ENCODE measurements at places on chromosomes 16 and 17.

- peak; percentile 3 for DNase-seq
These were observed 122.4 kb downstream of the USP31 start for GRCh38 chr16:23026784-23027362.

GRCh38 chr16:11056090-11056992, 112.0 kb downstream of the CLEC16A start:
- DNase-seq = peak; percentile 21

DNA sequence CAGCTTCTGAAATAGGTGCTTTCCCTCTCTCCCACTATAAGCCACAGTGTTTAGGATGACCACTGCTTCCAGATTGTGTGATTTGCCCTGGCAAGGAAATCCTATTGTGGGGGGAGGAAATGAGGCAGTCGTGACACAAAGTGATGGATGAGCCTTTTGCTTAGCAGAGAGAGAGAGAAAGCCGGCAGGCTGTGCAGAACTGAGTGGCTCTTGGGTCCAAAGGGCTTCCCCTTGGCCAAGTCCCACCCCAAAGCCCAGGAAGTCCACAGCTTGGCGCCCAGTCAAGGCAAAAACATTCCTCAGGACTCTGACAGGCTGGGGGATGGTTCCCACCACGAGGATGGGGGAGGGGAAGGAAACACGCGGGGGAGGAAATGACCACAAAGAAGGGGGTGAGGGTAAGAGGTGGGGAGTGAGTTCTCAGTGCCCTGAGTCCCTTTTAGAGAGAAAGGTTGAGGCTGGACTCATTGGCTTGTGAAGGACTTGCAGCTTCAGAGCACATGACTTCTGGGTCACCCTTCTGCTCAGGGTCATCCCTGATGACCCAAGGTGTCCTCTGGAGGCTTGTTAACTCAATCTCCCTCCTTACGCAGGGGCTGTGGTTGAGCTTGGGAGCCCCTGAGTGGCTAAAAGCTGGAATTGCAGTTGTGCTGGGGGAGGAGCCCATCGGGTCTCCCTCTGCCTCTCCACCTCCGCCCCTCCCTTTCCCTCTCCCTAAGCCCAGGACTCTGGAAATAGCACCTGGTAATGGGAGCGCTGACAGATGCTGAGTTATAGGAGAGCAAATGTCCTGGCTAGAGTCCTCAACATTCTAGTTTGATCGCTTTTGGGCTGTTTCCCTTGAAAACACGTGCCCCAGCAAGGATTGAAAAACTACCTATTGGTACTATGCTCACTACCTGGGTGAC, 10.3 kb upstream of the MSL1 start:
- DNase-seq = peak; percentile 96

DNA sequence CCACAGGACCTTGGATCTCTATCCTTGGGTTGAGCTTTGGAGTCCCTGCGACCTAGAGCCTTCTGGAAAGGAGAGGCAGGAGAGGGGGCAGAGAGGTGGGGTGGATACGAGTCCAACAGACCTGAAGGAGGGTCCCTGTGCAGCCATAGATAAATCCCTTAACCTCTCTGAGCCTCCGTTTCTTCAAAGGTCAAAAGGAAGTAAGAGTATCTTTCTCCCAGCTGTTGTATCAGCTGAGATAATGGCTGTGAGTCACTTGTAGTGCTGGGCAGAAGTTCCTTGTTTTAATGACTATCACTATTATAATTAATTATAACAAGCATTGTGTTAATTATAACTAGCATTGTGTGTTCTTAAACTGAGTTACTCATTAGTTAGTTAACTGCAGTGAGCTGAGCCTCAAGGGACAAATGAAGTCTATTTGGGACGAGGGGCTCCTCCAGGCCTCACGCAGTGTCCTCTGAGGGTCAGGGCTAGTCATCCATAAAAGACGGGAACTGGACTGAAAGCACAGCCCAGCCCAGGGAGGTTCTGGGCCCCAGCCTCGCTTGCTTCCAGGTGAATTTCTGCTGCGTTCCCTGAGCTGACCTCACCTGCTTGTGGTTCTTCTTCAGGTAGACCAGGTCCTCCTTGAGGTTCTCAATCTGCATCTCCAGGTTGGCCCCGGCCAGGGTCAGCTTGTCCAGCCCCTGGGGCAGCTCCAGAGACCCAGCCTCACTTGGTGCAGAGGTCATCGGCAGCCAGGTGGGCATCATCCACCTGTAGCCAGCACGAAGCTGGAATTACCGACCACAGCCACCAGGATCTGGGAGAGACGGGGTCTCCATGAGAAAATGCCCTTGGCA, 5.7 kb upstream of the KRT17 start:
- DNase-seq = no peak

DNA sequence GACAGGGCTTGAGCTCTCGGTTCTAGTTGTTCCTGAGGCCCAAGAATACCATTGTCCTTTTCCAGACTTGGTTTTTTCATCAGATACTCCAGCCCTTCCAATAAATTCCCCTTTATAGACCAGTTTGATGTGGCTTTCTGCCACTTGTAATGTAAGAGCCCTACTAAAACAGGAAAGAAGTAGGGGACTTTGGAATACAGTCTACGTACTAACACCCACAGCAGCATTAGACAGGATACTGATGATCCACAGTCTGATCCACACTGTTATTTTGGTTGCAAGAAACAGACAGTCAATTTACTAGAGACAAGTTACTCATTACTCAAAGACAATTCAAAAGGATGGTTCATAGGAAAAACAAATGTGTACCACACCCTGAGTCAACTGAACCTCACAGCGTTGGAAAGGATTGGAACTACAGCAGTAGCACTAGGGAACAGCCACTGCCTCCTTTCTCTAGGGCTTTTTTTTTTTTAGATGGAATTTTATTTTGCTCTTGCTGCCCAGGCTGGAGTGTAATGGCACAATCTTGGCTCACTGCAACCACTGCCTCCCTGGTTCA, 45.9 kb upstream of the MED13 start:
- DNase-seq = peak; percentile 40

GRCh38 chr16:10541366-10541765, 39.0 kb downstream of the EMP2 start:
- DNase-seq = no peak

DNA sequence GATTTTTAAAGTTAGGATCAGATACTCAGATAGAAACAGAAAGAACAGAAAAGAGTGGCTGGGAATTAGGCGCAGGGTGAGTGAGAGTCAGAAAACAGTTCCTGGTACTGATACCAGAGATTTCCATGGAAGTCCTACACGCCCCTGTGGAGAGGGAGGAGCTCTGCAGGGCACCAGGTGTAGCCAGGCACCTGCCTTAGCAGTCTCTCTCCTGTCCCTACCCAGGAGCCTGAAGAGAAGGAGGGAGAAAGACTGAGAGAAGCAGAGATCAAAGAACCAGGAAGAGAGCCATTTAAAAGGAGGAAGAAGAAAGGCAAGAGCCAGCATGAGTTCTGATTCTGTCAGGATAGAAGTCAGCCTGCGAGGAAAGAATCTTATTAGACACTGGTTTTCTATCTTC, 65.0 kb downstream of the CBLN1 start:
- DNase-seq = no peak

DNA sequence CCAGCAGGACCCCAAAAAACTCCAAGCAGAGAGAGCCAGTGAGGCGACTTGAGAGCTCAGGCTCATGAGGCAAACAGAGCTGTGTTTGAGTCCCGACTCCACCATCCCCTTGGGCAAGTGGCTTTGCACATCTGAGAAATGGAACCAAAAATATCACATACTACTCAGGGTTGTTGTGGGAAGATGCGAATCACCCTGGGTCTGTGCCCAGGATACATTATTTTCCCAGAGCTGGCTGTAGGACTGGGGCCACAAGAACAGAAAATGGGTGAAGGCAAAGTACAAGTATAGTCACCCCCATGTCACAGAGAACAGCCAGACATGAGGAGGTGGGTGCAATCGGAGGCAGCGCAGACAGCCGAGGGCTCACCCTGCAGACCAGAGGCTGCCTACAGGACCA, 127.3 kb downstream of the GAS7 start:
- DNase-seq = no peak

DNA sequence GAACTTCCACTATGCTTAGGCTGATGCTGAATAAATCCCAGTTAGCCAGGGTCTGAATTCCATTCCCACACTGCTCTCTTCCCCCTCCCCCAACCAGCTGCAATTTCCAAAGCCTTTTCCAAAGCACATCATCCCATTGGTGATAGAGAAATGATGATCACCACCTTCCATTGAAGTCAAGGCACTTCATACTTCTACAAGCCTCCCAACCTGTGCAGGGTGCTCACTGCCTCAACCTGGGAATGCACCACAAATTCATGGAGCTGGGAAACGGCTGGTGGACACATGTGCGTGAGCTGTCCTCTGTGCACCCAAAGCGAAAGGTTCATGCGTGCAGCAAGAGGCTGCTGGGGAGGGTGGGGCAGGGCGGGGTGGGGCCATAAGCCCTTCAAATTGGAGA, 302.7 kb upstream of the IRX3 start:
- no peak for DNase-seq

DNA sequence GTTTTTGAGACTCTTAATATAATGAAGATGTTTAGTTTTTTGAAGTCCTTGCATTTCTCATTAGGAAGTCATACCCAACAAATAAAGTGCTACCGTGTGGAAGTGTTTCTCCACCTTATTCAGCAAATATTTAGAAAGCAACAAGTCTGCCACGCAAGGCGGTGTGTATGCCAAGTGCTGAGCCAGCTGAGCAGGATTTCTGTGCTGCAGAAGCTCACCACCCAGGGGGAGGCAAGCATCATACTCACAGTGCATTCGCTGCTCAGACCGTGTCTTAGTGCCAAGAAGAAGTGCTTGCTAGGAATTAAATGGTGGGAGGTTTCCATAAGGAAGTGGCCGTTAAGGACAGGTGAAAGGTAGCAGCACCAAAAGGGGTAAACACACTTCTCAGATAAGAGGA, 111.2 kb downstream of the ARHGAP44 start:
- no peak for DNase-seq

- no peak for DNase-seq
These were observed 8.0 kb upstream of the SLC6A2 start for GRCh38 chr16:55647798-55648197.

GRCh38 chr17:1733759-1734158, 8.9 kb upstream of the SERPINF2 start:
- DNase-seq = no peak

DNA sequence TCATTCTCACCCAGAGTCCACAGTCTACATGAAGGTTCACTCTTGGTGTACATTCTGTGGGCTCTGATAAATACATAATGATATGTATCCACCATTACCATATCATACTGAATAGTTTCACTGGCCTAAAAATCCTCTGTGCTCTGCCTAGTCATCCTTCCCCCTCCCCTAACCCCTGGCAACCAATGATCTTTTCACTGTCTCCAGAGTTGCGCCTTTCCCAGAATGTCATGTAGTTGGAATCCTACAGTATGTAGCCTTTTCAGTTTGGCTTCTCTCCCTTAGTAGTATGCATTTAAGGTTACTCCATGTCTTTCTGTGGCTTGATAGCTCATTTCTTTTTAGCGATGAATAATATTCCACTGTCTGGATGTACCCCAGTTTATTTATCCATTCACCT, 101.3 kb downstream of the NOG start:
- no peak for DNase-seq

DNA sequence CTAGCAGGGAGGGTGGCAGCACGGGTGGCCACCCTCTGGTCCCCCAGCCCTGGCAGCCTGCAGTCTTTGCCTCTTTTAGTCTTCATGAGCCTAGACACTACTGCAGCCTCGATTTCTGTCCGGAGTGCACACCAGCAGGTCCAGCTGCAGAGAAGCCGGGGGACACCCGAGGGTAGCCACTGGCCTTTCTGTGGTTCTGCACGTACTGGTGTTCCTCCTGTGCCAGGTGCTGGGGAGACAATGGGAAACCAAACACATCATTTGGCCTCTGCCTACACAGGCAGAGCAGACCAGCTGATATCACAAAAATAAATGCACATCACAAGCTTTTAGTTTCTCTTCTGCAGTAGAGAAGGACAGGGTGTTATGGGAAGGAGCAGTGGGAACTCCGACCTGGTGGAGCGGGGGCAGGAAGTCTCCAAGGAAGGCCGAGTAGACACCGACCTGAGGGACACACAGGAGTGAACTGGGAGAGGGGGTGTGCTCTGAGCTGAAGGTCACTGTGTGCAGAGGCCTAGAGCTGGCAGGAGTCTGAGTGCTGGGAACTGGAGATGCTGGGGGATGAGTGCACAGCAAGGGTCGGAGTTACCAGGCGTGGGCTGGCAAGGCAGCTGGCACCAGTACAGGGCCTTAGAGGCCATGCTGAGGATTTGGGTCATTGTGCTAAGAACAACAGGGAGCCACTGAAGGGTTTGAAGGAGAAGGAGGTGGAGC, 23.1 kb downstream of the GPT2 start:
- no peak for DNase-seq

DNA sequence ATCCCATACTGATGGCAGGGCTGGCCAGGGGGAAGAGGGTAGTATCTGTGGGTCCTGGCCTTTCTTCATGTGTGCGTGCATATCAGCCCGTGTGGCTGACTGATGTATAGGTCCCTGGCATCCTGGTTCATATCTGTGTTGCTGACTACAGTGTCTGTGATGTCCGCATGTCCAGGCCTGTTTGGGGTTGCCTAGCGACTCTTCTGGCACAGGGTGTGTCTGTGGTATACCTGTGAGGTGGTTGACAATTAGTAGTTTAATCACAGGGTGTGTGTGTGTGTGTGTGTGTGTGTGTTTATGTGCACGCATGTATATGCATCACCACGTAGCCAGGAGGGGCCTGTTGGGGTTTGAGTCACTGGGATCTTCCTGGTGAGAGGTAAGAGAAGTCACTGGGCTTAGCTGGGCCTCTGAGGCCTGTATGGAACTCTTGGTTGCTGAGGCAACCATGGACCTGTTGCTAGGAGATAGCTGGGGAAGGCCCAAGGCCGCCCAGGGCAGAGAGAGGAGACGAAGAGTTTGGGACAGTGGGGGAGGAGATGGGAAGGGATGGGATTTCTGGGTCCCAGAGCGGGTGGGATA, 603 bp upstream of the TMEM95 start:
- peak; percentile 71 for DNase-seq

GRCh38 chr16:76970087-76970744, 220.8 kb upstream of the MON1B start:
- peak; percentile 67 for DNase-seq

DNA sequence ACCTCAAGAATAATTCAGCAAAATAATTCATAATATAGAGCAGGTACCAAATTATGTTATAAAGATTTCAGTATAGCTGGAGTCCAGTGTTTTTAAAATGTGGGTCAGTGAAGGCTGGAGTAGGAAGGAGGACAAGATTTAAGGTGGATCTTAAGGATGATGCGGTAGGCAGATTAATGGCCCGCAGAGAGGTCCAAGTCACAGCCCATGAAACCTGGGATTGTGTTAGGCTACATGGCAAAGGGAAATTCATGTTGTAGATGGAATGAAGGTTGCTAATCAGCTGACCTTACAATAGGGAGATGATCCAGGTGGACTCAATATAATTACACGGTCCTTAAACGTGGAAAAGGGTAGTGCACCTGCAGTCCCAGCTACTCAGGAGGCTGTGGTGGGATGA, 6.2 kb upstream of the IRF8 start:
- no peak for DNase-seq

DNA sequence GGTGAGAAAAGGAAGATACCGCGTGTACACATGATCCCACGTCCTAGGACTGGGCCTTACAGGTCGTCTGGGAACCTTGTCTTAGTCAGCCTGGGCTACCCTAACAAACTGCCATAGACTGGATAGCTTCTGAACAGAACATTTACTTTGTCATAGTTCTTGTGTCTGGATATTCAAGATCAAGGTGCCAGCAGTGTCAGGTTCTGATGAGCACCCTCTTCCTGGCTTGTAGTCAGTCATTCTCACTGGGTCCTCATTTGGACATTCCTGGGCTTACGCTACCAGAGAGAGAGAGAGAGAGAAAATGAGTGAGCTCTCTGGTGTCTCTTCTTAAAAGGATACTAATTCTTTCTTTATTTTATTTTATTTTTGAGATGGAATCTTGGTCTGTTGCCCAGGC, 685.8 kb upstream of the RBFOX1 start:
- no peak for DNase-seq

- no peak for DNase-seq
These were observed 16.3 kb downstream of the CFDP1 start for GRCh38 chr16:75416904-75417565.

Data from cardiac fibroblast (primary cell).